Body of pancreas (tissue), 4 donors: ENCODE measurements at places on chromosomes 6 and 20. TPM values are rescaled to one million over a fixed set of nuclear protein-coding genes. Genes with fewer than 3 reads are reported as not detected.

DNA sequence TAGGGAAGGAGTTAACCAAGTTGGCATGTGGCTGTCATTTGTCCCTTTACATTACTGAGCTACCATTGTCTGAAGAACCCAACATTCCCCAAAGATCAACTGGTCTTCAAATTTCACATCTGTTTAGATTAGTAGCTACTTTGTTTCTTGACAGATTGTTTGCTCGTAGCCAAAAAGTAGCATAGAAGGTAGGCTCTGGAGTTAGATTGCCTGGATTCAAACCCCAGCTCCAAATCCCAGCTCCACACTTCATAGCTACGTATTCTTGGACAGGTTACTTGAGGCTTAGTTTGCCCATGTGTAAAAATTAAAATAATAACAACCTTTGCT lies 1.1 kb downstream of the NFKBIL1 start:
- no peak overlapping the region for H3K27ac ChIP-seq
- no peak overlapping the region for H3K4me3 ChIP-seq
- peaks cover 29% of the 10 kb centered on the region for H3K4me1 ChIP-seq
- no peak for DNase-seq
- H3K36me3 ChIP-seq: peaks cover 3% of the 10 kb centered on the region

DNA sequence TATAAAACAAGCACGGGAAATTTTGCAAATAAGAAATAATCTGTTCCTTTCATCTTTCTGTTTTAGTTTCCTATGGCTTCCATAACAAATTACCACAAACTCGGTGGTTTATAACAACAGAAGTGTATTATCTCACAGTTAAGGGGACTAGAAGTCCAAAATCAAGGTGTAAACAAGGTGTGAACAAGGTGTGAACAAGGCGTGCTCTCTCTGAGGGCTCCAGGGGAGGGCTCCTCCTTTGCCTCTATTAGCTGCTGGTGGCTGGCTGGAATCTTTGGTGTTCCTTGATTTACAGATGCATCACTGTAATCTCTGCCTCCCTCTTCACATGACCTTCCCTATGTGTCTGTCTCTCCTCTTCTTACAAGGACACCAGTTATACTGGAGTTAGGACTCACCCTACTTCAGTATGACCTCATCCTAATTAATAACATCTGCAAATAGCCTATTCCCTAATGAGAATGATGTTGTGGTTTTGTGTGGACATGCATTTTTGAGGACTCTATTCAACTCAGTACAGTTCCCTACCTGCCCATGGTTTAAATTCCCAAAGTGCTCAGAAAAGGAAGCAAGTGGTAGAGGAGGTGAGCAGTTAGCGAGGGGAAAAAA lies 17.5 kb upstream of the BMP5 start:
- DNase-seq: no peak
- H3K4me1 ChIP-seq: no peaks in the 10 kb centered on the region
- H3K27ac ChIP-seq: no peak overlapping the region
- no peaks in the 10 kb centered on the region for H3K27me3 ChIP-seq

DNA sequence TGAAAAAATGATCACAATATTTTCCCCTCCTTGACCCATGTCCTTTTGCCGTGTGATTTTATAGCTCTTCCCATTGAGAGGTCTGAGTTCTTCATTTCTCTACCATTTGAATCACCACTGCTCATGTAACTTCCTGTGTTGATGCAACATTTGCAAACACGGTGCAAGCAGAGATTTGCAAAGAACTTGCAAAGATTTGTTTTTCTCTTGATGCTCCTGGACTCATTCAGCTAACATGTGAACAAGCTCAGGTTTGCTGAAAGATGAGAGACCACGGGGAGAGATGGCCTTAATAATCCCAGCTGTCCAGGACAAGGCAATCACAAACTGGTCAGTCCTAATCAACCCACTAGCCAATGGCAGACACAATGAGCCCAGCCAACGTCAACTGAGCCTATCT lies 8.6 kb downstream of the VNN2 start:
- no peaks in the 10 kb centered on the region for H3K36me3 ChIP-seq
- no peak for DNase-seq
- H3K27me3 ChIP-seq: no peaks in the 10 kb centered on the region
- no peak overlapping the region for H3K27ac ChIP-seq

- H3K27ac ChIP-seq: no peak overlapping the region
- no peak overlapping the region for H3K4me3 ChIP-seq
- DNase-seq: no peak
- no peaks in the 10 kb centered on the region for H3K36me3 ChIP-seq
- H3K4me1 ChIP-seq: no peaks in the 10 kb centered on the region
- H3K27me3 ChIP-seq: no peaks in the 10 kb centered on the region
These were observed 31.1 kb downstream of the EPM2A start for GRCh38 chr6:145704143-145704781.

DNA sequence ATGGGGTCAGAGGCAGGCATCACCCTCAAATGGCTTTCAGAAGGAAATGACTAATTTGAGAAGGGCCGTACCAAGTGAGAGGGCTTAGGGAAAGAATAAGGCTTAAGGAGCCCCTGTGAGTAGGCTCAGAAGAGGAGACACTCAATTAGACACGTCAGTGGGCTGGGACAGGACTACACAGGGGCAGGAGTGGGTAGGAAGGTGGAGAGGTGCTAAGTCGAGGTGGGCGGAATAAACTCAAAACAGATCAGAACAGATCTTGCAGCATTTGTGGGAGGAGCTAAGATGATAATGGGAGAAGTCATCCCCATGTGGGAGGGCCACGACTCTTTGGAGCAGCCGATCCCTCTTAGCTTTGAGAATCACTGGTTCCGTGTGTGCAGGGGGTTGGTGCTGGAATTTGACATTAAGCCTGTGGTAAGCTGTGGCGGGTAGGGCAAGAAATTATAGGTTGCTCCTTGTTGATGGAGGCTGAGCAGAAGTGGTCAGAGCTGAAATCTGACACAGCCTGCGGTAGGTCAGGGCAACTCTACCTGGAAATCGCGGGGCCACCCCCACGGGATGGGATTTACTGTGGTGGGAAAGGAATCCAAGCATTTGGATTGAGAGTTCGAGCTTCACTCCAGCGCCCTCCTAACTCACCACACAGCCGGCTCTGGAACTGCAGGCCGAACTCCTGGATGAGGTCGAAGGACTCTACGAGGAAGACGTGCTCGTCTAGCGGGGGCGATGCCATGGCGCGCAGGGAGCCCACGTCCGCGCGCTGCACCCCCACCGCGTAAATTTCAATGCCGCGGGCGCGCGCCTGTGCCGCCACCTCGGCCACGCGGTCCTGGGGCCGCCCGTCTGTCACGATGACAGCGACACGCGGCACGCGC lies 2.8 kb upstream of the RBPJL start:
- H3K36me3 ChIP-seq: no peaks in the 10 kb centered on the region
- H3K27ac ChIP-seq: no peak overlapping the region
- peaks cover 27% of the 10 kb centered on the region for H3K4me1 ChIP-seq
- no peaks in the 10 kb centered on the region for H3K27me3 ChIP-seq
- DNase-seq: no peak

DNA sequence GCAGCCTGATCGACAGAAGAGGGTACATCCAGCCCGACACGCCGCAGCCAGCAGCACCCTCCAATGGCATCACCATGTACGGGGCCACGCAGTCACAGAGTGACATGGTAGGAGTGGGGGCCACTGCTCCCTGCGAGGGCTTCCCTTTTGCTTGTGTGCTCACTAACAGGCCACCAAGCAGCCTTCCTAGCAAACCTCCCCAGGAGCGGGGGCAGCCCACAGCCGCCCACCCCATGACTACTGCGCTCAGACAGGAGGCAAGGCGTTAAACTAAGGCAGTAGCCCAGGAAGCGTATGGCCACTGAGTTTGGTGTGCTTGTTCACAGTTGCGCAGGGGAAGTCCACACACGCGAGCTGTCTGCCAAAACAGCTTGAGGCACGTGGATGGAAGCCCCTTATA lies 169.5 kb upstream of the SNX9 start:
- peaks cover 15% of the 10 kb centered on the region for H3K4me1 ChIP-seq
- H3K4me3 ChIP-seq: no peak overlapping the region
- no peaks in the 10 kb centered on the region for H3K27me3 ChIP-seq
- DNase-seq: no peak
- no peak overlapping the region for H3K27ac ChIP-seq
- H3K36me3 ChIP-seq: no peaks in the 10 kb centered on the region

- no peaks in the 10 kb centered on the region for H3K36me3 ChIP-seq
- no peak overlapping the region for H3K4me3 ChIP-seq
- no peaks in the 10 kb centered on the region for H3K27me3 ChIP-seq
- H3K4me1 ChIP-seq: peaks cover 51% of the 10 kb centered on the region
- DNase-seq: no peak
These were observed 10.0 kb downstream of the SNX5 start for GRCh38 chr20:17958373-17959256.

- no peak within 1 kb of the TSS for H3K27ac ChIP-seq
- H3K4me1 ChIP-seq: no peaks in the 10 kb centered on the region
- H3K27me3 ChIP-seq: no peaks in the 10 kb centered on the region
- H3K36me3 ChIP-seq: no peaks in the 10 kb centered on the region
These were observed at the start of gene TREML4 for GRCh38 chr6:41228096-41228495. TREML4 (plus strand) TSS chr6:41228349; CDS start chr6:41228428, 79 bp downstream.

GRCh38 chr6:37501632-37502491 lies 2.2 kb upstream of the CCDC167 start:
- peaks cover 9% of the 10 kb centered on the region for H3K4me1 ChIP-seq
- H3K4me3 ChIP-seq: no peak overlapping the region
- no peaks in the 10 kb centered on the region for H3K27me3 ChIP-seq
- no peaks in the 10 kb centered on the region for H3K36me3 ChIP-seq
- no peak overlapping the region for H3K27ac ChIP-seq

GRCh38 chr6:107144014-107144413 lies 28.7 kb upstream of the BEND3 start:
- no peak for DNase-seq
- H3K27me3 ChIP-seq: no peaks in the 10 kb centered on the region
- no peak overlapping the region for H3K27ac ChIP-seq
- no peak overlapping the region for H3K4me3 ChIP-seq
- H3K36me3 ChIP-seq: no peaks in the 10 kb centered on the region

- no peak overlapping the region for H3K4me3 ChIP-seq
- no peaks in the 10 kb centered on the region for H3K4me1 ChIP-seq
- no peaks in the 10 kb centered on the region for H3K36me3 ChIP-seq
- no peak for DNase-seq
- no peak overlapping the region for H3K27ac ChIP-seq
- H3K27me3 ChIP-seq: no peaks in the 10 kb centered on the region
These were observed 5.2 kb upstream of the IL17A start for GRCh38 chr6:52180787-52181558.

GRCh38 chr20:8212286-8212685 lies 80.2 kb downstream of the PLCB1 start:
- H3K27me3 ChIP-seq: no peaks in the 10 kb centered on the region
- H3K36me3 ChIP-seq: no peaks in the 10 kb centered on the region

DNA sequence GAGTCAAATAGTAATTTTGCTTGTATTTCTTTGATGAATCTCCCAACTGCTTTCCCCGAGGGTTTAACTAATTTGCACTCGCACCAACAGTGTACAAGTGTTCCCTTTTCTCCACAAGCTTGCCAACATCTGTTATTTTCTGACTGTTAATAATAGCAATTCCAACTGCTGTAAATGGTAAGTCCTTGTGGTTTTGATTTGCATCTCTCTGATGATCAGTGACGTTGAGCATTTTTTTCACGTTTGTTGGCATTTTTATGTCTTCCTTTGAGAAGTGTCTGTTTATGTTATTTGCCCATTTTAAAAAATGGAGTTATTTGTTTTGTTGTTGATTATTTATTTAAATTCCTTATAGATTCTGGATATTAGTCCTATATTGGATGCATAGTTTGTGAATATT lies 399.8 kb upstream of the MAN1A1 start:
- H3K4me1 ChIP-seq: no peaks in the 10 kb centered on the region
- H3K27ac ChIP-seq: no peak overlapping the region
- no peaks in the 10 kb centered on the region for H3K36me3 ChIP-seq
- DNase-seq: no peak
- H3K4me3 ChIP-seq: no peak overlapping the region

DNA sequence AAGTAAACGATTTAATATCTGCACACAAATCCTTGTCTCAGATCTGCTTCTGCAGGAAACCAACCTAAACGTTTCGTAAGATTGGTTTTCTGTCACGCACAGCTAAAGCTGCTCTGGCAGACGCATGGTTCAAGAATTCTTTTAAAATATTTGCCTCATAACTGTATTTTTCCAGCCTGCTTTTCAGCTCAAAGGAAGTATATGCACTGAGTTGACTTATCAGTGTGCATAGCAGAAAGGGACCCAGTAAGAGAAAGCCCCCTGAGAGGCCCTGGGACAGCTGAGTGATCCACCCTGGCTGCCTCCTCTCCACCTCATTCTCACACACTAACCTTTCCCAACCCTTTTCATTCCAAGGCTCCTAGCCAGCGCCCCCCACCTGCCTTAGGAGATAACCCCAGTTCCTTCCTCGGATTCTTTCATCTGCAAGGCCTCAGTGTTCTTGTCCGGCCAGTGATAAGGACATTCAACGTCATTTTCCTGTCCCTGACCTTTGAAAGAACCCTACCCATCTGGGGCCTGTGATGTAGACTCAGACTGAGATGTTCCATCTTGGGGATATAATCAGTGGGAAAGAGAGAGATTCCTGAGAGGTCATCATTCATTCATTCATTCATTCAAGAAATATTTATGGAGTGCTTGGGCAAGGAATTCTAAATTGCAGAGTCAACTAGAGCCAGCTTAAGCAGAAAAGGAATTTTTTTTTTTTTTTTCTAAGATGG lies 22.4 kb upstream of the SLC9A8 start:
- no peak overlapping the region for H3K27ac ChIP-seq
- H3K4me3 ChIP-seq: no peak overlapping the region
- no peak for DNase-seq
- H3K36me3 ChIP-seq: no peaks in the 10 kb centered on the region

- no peaks in the 10 kb centered on the region for H3K36me3 ChIP-seq
- H3K27ac ChIP-seq: no peak overlapping the region
- H3K4me1 ChIP-seq: no peaks in the 10 kb centered on the region
- DNase-seq: no peak
These were observed 144.9 kb downstream of the WDR27 start for GRCh38 chr6:169556758-169557548.

DNA sequence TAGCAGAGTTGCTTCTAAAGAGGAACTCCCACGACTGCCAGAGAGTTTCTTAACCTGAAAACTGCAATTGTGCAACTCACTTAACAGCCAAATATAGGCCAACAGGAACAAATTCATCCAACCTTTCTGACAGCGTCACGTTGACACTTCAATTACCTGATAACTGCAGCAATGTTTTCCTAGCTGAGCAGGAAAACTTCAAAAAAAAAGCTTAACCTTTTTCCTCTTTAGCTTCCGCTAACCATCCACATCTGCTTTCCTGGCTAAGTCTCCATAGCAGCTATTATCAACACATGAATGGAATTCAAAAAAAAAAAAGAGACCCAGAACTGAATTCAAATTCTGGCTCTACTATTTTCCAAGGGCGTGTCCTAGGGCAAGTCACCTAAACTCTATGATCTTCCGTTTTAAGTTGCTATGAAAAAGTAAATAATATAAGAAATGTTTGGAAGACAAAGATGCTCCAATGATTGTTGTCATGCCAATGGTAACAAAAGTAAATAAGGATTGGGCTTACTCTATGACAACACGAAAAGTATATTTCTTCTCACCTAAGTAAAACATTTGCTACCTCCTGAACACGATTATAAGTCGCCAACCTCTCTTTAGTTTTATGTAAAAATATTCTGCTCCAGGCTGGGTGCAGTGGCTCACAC lies 524.6 kb upstream of the JARID2 start:
- H3K36me3 ChIP-seq: no peaks in the 10 kb centered on the region
- no peak overlapping the region for H3K4me3 ChIP-seq
- H3K27me3 ChIP-seq: no peaks in the 10 kb centered on the region
- no peaks in the 10 kb centered on the region for H3K4me1 ChIP-seq

RREB1 gene
- total RNA-seq: 44.8 TPM

COL10A1 gene
- total RNA-seq: 0.26 TPM

SOX18 gene
- total RNA-seq: 17.1 TPM

FHL5 gene
- 9.6 TPM for total RNA-seq

SRSF12 gene
- total RNA-seq: 0.52 TPM

PKIB gene
- 13.0 TPM for total RNA-seq
